G401 (cell line): ENCODE measurements at places on chromosomes 6 and 20. TPM values are rescaled to one million over a fixed set of nuclear protein-coding genes. Genes with fewer than 3 reads are reported as not detected.

Gene CST5
- total RNA-seq, result not detected in 2 replicates

Gene RHAG
- not detected in 2 replicates for total RNA-seq

Gene POPDC3
- total RNA-seq, result 36.4 and 37.8 TPM in 2 replicates

Gene OR2J3
- not detected in 2 replicates for total RNA-seq

Gene TMEM244
- total RNA-seq, result not detected in 2 replicates
